ENCODE measurements at places on chromosomes 7 and 10.

GRCh38 chr10:129952378-129953118, 11.5 kb downstream of the EBF3 start:
- DNase-seq = no peak

DNA sequence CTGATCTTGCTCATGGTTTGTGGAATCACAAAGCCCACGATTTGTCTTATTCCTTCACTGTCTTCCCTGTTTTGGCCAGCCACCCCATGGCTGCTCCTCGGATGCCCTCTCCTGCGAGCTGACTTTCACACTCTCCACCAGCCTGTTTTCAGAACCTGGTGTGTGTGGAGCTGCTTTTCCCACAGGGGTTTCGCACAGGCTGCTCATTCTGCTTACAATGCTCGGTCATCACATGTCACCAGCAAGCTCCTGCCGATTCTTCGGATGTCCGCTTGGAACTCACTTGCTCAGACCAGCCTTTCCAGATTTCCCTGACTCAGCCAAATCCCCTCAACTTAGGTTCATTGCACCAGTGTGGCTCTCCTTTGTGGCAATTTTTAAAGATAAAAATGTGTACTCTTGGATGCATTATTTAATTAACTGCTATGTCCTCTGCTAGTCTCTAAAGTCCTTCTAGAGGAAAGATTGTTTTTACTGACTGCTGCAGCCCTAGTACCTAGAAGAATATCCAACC, 1018.6 kb upstream of the LRRTM3 start:
- no peak for DNase-seq

DNA sequence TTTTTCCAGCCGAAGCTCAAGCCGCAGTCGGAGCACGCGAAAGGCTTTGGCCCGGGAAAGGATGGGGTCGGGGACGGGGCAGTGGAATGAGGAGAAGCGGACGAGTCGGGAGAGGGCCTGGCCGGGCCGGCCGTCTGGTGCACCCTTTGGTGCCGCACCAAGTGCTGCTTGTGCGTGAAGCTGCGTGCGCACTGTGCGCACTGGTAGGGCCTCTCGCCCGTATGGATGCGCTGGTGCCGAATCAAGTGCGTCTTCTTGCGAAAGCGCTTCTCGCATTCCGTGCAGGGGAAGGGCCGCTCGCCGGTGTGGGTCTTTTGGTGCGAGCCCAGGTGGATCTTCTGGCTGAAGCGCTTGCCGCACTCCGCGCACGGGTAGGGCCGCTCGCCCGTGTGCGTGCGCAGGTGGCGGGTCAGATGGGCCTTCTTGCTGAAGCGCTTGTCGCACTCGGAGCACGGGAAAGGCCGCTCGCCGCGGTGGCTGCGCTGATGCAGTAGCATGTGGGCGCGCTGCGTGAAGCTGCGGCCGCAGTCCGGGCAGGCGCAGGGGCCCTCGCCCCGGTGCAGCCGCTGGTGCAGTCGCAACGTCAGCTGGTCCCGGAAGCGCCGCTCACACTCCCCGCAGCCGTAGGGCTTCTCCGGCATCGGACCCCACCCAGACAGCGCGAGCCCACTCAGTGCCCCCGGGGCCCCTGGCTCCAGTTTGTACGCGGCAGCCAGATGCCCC, 7.8 kb downstream of the ZNF467 start:
- no peak for DNase-seq

- DNase-seq = no peak
These were observed 575.6 kb downstream of the POM121L12 start for GRCh38 chr7:53611043-53611442.

DNA sequence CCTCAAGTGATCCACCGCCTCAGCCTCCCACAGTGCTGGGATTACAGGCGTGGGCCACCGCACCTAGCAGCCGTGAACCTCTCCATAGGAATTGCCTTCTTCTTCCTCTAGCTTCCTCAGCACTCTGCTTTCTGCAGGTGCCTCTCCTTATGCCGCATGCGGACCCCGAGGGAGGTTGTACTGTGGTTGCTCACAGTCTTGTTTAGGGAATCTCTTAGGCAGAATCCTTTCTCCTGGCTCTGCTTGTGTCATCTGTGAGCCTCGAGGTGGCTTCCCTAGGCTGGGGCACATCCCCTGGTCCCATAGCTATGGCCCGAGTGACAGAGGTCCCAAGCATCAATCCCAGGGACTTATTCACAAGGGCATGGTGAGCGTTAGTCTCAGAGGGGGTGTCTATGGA, 33.2 kb upstream of the GIMAP8 start:
- DNase-seq = no peak

DNA sequence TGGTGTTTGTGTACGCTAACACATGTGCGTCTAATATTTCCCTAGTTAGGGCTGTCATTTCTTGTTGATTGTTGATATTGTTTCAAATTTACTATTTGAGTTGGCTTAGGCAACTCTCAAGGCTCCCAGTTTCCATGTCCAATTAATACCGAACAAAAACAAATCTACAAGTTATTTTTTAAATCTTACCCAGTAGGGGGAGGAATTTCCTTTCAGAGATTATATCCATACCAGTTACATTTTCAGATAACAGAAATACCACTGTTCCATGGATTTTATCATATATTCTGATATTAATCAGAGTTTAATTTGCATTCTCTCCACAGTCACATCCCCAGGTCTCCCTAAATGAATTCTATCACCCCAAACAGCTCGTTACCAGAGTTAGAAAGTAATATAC, 7.2 kb upstream of the AKR1B10 start:
- DNase-seq = no peak

GRCh38 chr7:19369806-19370205, 224.6 kb upstream of the FERD3L start:
- DNase-seq = no peak

- DNase-seq = no peak
These were observed 29.3 kb upstream of the PCBD1 start for GRCh38 chr10:70917635-70918034.

DNA sequence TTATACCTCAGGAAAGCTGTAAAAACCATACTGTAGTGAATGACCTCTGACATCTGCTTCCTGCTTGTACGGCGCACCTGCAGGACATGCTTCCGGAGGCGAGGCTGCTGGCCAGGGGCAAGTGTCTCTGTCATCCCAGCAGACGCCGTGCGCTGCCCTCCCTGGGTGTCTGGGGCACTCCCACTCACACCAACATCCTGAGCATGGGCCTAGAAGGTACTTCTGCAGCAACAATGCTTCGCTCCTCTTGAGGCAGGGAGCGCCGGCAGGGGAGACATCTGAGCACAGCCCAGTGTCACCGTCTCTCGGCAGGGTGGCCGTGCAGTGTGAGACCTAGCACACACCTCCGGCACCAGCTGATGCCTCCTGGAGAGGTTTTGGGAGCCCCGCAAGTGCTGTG, 269.2 kb downstream of the MAD1L1 start:
- no peak for DNase-seq

- DNase-seq = no peak
These were observed 18.6 kb upstream of the ZMIZ1 start for GRCh38 chr10:79049931-79050895.

- DNase-seq = no peak
These were observed 17.5 kb downstream of the PWWP2B start for GRCh38 chr10:132414402-132415016.

GRCh38 chr7:39016609-39017008, 38.9 kb downstream of the POU6F2 start:
- no peak for DNase-seq

DNA sequence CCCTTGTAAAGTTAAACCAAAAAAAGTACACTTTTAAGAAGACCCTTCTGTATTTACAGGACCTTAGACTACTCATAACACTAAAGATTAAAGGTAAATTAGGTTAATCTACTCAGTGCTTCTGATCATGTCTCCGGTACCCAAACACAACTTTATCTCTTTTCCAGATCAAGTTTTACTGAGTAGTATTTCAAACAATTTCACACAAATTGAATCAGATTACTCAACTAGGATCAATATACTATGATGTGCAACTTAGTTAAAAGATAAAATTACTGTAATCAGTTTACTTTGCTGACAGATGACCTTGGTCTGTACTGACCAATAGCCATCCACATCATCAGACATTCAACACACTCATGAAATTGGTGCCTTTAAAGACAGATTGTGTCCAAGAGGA, 191.4 kb downstream of the SEMA3A start:
- no peak for DNase-seq

GRCh38 chr7:157745721-157746709, 409.2 kb downstream of the DNAJB6 start:
- DNase-seq = no peak

- DNase-seq = no peak
These were observed 21.5 kb upstream of the ZNF800 start for GRCh38 chr7:127413962-127414361.

DNA sequence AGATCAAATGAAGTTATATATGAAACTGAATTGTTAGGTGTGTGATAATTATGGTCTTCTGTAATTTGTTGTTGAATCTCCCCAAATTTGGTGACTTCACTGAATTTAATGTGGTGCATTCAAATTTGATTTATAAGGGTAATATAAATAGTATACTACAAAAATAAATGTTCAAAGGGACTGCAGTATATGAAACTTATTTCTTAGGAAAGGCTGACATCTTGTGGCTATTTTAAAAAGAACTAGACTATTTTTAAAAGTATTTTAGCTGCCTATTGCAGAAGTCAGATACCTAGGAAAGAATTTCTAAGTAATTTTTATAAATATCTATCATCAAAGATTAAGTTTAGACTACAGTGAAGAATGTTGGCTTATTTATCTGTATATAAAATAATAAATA, 36.6 kb downstream of the ATRNL1 start:
- DNase-seq = peak; percentile 8

DNA sequence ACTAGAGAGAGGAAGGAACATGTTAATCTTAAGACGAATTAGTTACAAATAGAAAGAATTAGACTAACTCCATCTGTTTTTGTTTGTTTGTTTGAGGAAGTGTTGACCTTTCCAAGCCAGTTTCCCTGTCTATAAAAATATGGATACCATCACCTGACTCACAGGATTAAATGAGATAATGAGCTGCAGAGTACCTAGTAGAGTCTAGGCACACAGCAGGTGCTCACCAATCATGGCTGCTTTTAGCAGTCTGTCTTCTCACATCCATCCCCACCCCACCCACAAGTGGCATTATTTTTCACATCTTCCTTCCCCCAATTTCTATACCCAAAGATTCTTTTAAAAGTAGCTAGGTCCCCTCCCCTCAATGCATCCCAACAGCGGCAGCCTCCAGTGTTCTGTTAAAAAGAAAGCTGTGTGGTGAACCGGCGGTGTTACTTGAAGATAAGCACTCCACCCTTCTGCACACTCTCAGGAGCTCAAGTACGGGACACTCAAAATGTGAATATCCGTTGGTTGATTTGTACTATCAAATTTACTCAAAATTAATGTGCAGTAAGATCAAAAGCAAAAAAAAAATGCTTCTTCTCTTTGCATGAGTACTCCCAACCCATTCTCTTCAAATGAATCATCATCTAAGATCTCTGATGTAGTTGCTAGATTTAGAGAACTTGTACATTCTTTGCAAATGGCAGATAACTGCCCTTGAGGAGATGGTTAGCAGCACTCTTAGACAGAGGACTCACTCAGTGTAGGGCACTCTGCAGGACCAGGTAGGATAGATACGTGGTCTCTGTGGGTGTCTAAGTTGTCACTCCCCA, 145.4 kb upstream of the ASAH2 start:
- no peak for DNase-seq

GRCh38 chr10:126561294-126561920, 109.1 kb downstream of the C10orf90 start:
- DNase-seq = peak; percentile 94

GRCh38 chr7:140541513-140542227, 62.4 kb upstream of the MKRN1 start:
- DNase-seq = no peak

DNA sequence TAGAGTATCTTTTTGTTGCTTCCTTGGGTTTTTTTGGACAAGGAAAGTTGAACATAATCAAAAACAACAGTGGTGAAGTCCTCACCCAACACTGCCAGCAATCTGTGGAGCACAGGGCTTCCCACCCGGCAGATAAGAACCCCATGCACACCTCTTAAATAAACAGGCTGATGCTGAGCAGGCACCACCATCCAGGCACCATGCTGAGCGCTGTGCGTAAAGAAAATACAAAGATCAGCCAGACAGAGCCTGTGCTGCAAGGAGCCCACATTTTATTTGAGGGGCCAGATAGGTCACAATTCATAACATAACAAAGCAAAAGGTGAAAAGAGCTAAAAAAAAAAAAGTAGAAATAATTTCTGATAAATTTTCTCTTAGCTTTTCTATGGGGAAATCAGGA, 231.2 kb downstream of the PTPRN2 start:
- no peak for DNase-seq

GRCh38 chr7:96479015-96479645, 157.2 kb upstream of the SLC25A13 start:
- DNase-seq = peak; percentile 4

- no peak for DNase-seq
These were observed 314.6 kb downstream of the TNS3 start for GRCh38 chr7:47267346-47267745.

DNA sequence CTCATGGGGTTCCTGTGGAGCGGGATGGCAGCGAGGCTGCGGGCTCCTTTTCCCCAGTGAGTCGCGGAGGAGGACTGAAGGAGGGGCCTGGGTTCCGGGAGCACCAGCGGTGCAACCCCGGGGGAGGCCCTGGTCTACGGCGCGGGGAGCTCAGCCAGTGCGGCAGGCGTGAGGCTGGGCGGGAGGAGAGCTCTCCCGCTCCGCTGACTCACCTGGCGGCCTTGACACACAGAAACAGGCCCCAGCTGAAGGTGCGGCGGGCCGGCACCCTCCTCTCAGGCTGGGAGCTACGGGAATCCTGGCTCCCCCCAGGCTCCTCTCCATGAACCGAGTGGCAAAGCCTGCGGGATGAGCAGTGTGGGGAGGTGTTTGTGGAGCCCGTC, 6.8 kb upstream of the NOM1 start:
- no peak for DNase-seq

- DNase-seq = no peak
These were observed 1.1 kb upstream of the NPS start for GRCh38 chr10:127548022-127548421.

GRCh38 chr10:6498771-6499170, 81.3 kb downstream of the PRKCQ start:
- no peak for DNase-seq

- no peak for DNase-seq
These were observed 15.0 kb downstream of the ASB13 start for GRCh38 chr10:5651388-5651764.

GRCh38 chr7:4830176-4830575, 31.7 kb downstream of the PAPOLB start:
- peak; percentile 73 for DNase-seq

GRCh38 chr10:13349463-13350274, 1.6 kb upstream of the SEPHS1 start:
- DNase-seq = no peak

GRCh38 chr7:98733036-98733435, 116.0 kb downstream of the NPTX2 start:
- DNase-seq = no peak

GRCh38 chr10:79547973-79548372, 12.2 kb downstream of the SFTPA2 start:
- DNase-seq = no peak

DNA sequence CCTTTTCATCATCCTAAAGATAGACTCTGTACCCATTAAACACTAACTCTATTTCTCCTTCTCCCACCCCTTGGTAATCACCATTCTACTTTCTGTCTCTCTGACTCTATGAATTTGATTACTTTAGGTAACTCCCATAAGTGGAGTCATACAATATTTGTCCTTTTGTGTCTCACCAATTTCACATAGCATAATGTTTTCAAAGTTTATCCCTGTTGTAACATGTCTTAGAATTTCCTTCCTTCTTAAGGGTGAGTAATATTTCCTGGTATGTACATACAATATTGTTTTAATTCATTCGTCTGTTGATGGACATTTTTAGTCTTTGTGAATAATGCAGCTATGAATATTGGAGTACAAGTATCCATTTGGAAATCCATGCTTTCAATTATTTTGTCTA, 50.9 kb upstream of the CDCA7L start:
- DNase-seq = no peak
